ENCODE measurements at places on chromosomes 4 and X.

DNA sequence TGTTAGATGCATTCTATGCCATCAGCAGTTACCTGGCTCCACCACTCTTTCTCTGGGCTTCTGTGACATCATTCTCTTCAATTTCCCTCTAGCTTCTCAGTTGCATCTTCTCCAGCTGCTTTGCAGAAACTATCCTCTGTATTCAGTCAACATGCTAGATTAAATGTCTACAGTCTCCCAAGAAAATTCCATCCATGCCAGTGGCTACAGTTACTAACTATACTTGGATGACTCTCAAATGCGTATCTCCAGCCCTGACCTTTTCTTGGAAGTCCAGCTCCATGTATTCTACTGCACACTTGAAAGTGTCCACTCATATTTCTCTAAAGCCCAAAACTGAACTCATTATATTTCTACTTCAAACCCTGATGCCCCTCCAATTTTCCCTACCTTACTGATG is 232.3 kb upstream of the TENM3 start:
- DNase-seq = no peak

- DNase-seq = no peak
These were observed 64.0 kb downstream of the SMAD1 start for GRCh38 chr4:145545538-145546174.

GRCh38 chrX:13651150-13651549 is 1.8 kb upstream of the TCEANC start:
- DNase-seq = no peak

GRCh38 chr4:76283900-76284299 is 22.6 kb upstream of the STBD1 start:
- DNase-seq = no peak

- DNase-seq = no peak
These were observed 164.6 kb downstream of the BANK1 start for GRCh38 chr4:101954975-101955678.

DNA sequence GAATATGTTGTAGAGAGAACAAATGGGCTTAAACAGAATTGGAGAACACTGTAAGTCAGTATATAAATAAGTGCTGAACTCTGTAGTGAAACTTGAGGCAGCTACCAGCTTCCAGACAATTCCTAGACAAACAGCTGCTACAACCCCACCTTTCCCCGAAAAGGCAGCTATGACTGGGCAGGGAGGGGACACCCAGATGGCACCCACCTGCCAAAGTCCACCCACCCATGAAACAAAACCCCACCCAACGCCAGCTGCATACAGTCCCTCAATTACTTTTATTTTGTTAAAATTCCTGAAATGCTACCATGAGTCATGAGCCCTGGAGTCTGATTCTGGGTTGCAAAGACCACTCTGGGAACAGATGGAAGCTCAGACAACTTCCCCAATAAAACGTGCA is 24.4 kb downstream of the RELL1 start:
- no peak for DNase-seq

DNA sequence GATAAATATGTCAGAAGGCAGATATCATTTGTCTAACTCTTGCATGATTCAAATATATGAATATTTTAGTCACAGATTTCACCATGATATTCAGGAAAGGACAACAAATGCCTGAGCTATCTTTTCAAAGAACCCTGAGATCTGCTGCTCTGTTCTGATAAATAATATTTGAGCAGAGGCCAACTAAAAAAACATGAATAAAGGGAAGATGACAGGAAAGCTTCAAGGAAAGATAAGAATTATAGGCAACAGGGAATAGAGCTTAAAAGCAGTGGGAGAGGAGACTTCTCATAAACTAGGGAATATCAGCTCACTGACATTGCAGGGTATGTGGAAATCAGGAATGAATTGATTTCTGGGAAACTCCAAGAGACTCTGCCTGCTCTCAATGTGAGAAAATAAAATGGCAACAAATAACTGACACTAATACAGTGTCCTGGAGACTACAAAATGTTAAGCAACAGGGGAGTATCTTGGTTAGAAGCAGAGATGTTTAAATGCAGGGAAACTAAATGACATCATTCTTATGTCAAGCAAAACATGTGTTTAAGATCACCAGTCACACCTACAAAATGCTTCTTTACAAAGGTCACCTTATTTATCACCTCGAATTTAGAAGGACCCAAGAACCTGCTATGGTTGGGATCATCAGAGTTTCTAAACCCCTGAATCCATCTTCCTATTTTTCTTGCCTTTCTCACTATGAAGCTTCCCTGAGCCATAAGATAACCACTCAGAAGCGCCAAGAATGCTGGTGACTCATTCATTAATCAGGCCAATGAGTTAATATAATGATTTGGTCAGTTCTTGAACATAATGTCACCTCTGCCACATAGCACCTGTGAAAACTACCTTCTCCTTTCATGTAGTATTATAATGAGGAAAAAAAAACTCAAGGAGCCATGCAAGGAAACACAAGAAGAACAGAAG is 78.1 kb downstream of the NDST3 start:
- DNase-seq = no peak

GRCh38 chr4:81919810-81920209 is 448.1 kb upstream of the RASGEF1B start:
- no peak for DNase-seq

GRCh38 chr4:57136281-57136680 is 26.1 kb upstream of the IGFBP7 start:
- no peak for DNase-seq

DNA sequence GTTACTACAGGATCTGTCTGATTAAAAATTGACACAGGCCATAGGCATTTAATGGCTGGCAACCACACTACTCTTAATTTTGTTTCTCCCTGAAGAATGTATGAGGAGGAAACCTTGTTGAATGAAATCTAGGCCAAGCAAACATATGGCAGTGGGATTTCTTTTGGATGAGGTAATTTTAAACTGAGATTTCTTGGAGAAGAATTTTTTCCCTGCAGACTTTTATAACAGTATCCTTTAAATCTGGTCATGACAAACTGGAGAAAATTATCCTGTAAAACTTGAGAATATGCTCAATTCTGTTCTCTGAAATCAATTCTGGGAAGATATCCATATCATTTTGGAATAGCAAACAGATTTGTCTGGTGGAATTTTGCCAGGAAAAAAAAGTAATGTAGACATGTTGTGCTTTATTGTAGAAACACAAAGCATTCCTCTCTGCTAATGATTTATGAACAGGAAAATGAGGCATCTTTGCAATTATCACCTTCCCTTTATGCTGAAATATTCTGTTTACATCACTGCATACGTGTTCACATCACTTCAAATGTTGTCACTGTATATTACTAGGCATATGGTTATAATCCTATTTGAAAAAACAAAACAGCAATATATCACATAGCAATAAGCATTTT is 108.3 kb upstream of the ARSJ start:
- no peak for DNase-seq

DNA sequence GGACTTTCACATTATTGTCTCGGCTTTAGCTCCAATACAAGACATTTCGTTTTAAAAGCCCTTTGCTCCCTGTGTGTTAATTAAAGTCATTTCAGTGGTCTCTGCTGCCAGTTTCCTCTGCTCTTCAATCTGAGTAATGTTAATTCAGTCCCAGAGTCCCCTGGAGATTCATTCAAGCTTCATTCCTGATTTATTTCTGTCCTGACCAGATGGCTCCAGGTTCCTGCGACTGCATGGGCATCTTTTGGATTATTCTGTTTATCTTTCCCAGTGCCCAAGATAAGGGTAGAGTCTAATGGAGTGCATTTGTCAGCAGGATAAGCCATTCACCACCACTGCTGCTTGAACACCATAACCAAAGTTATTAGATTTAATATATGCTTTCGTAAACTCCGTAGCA is 6.1 kb upstream of the PAGE1 start:
- DNase-seq = no peak

DNA sequence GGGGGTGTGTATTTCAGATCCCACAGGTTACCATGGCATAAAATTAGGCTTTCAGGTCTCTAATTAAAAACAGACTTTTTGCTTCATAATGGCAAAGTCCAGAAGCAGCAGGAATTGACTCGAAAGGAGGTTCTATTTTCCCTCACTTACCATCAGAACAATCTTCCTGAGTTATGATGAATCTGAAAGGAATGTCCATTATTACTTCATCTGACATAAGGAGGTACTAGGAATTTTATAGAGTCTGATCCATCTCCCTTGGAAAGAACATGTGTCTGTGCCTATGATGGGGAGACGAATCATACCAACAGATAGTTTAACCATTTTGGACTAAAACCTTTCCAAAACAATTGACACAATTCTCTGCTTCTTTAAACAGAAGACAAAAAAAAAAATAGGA is 206.3 kb upstream of the FGF13 start:
- DNase-seq = no peak

DNA sequence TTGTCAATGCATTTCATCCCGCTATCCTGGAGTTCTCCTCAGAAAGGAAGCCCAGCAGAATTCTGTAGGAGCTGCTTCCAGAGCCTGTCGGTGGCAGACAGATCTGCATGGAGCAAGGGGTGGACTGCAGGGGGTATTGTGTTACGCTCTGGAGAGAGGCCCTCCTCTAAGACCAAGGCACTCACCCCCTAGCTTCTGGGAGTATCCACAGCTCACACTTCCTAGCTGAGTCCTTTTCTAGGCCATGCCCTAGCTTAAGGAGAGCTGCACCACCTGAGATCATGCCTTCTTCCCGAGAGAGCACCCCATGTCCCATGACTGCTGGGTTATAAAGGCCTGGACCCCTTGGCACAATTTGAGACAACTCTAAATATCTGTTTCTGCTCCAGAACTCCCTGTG is 39.1 kb downstream of the MTNR1A start:
- no peak for DNase-seq

DNA sequence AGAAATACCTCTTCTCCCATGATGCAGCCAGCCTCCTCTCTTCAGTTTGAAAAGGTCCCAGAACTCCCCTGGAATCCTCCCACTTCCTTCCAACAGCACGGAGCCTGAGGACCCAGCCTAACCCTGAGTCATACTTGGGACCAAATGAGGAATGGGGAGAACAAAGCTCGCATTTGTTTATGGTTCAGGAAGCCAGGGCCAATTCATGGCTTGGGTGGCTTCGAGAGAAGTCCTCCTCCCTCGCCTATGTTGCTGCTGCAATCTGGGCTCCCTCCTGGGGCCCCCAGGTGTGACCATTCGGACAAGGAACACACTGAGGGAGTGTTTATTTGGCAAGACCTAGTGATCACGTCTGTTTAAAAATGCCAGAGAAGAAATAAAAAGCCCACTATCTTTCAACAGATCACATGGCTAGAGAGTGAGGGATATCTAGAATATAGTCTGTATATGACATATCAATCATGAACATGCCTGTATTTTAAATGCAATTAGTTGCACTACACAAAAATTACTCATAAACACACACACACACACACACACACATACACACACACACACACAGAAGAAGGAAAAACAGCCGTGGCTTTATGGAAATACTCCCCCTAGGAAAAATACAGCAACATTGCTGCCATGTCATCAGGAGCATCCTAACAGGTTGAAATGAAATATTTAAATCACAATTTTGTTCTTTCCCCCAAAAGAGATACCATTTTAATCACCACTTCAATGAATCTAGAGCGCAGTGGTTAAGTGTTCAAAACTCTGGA is 155.7 kb upstream of the MAP3K15 start:
- DNase-seq = no peak

GRCh38 chrX:115892787-115893671 is 277.5 kb upstream of the AGTR2 start:
- DNase-seq = no peak

- DNase-seq = no peak
These were observed 15.7 kb upstream of the UFSP2 start for GRCh38 chr4:185441479-185441878.

DNA sequence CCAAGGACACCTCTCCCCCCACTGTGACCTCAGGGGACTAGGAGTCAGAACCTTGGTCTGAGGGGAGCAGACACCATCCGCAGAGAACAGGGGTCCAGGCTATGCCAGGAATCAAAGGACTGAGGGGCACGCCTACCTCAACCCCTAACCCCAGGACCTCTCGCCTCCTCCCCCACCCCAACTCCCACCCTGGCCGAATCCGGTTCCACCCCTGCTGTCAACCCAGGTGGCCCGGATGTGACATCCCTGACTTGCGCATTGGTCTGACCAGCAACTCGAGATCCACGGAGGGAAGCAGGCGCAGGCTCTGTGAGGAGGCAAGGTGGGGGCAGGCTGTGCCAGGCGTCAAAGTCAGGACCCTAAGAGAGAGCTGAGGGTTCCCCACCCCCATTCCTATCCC is 468 bp upstream of the MAGEA4 start:
- no peak for DNase-seq
